NCI-H1105 (cell line): ENCODE measurements at places on chromosomes 16 and 17.

DNA sequence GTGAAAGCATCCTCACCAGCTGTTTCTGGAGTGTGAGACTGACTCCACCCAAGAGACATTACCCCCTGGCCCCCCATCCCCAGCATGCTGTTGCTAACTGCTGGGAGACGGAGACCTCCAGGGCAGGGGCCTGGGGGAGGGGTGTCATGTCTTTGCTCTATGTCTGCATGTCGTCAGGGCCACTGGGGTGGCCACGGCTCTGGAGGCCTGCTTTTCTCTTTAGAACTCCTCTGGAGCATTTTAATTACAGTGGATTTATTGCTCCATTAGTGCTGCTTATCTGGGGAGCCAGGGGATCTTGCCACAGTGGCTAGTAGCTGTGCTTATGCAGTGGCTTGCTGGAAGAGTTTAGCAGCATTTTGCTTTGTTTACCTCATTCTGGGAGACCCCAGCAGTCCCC is 32.3 kb downstream of the CLEC16A start:
- DNase-seq = no peak

DNA sequence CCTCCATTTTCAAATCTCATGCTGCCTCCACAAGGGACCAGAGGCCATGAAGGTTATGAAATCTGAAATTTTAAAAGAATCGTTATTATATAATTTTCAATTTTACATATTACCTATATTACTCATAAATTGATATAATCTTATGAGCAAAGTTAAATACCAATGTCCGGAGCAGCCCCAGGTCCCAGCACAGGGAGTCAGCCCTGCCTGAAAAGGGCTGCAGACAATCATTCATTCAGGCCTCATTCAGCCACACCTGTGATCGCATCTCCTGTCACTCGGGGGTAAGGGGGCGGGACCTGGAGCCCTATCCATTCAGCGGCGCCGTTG is 172.5 kb downstream of the AHSP start:
- DNase-seq = peak; percentile 86

DNA sequence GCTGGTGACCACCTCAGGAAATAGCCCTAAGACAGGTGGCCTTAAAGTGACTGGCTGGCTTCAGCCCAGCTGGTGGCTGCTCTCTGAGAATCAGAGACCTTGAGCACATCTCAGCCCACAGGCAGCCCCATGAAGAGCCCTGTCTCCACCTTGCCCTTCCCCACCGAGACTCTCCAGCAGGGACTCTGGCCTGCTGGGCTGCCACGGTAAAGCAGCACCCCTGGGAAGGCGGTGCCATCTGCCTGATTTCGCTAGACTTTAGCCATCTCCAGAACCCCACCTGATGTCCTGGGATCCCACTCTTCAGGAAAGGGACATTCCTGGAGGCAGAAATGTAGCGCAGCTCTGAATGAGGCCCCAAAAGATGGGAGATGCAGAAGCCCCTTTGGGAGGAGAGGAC is 45.2 kb upstream of the LGALS9 start:
- DNase-seq = no peak

- no peak for DNase-seq
Observed at GRCh38 chr16:23996258-23996955, 160.6 kb downstream of the PRKCB start.

DNA sequence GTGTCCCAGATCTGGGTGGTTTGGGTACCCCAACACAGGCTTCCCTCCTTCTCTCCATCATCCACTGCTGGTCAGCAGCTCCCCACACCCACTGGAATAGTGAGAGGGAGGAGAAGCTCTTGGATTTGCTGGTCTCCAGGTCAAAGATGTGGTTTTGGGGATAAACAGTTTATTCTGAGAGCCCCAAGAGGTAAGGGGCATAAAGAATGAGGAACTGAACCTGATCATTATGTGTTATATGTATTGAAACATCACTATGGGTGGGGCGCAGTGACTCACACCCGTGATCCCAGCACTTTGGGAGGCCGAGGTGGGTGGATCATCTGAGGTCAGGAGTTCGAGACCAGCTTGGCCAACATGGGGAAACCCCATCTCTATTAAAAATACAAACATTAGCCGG is 3.9 kb downstream of the DPEP2 start:
- no peak for DNase-seq

GRCh38 chr17:74274060-74274708 is at the start of gene DNAI2:
Gene DNAI2, plus strand, starts transcription at chr17:74274234. Its CDS starts 7,584 bp downstream, at chr17:74281818.
- peak; percentile 64 for DNase-seq

DNA sequence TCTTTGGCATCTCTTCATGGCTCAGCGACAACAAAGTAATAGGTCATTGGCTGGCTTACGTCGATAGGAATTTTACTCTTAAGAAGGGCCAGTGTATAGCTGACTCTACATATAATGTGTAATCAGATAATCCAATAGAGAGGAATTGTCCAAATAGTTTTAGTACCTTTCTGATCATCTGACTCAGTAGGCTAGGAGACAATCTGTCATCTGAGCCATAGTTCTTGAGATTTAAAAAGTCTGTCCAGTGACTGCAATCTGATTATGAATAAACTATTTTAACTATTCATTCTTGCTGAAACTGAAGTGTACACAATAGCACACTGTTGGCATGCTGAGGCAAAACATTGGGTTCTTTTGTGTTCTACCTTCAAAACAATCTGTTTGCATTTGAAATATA is 21.4 kb upstream of the NOL11 start:
- DNase-seq = no peak
